HT-29 (cell line): ENCODE measurements at places on chromosomes 3 and 15.
A peak's percentile ranks its signal among the peaks of the same experiment; 100 is the strongest.

- no peak for DNase-seq
These were observed 469.6 kb downstream of the RAP2B start for GRCh38 chr3:153631664-153632063.

GRCh38 chr3:167575000-167575600 lies 78.6 kb downstream of the WDR49 start:
- no peak for DNase-seq

GRCh38 chr3:7999384-7999783 lies 502.2 kb upstream of the LMCD1 start:
- no peak for DNase-seq

DNA sequence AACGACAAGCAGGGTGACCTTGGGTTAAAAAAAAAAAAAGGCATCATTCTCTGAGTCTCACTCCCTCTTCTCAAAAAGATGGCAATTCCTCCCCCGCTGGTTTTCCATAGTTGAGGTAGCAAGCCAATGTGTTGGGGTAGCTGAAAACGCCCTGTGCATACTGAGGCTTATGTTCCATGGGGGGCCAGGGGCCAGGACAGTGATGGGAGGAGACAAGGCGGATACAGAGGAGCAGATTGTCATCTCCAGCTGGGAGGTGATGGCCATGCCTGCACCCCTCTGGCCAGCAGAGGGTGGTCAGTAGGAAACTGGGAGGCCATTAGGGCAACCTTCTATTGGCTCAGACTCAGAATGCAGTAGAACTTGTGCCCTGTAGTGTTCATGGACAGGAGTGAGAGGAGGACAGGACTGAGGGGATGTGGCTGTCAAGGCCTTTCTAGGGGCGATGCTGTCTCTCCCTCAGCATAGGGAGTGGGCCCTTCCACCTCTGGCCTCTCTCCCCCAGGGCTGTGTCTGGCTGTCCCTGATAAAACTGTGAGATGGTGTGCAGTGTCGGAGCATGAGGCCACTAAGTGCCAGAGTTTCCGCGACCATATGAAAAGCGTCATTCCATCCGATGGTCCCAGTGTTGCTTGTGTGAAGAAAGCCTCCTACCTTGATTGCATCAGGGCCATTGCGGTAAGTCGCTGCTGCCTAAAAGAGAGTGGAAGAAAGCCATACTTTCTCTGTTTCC lies 1.9 kb downstream of the TF start:
- no peak for DNase-seq

GRCh38 chr3:45223889-45224727 lies 2.0 kb downstream of the TMEM158 start:
- DNase-seq, result no peak

- no peak for DNase-seq
These were observed 160.1 kb upstream of the SATB1 start for GRCh38 chr3:18585004-18585968.

GRCh38 chr3:39343076-39343717 lies 13.7 kb downstream of the CCR8 start:
- no peak for DNase-seq

DNA sequence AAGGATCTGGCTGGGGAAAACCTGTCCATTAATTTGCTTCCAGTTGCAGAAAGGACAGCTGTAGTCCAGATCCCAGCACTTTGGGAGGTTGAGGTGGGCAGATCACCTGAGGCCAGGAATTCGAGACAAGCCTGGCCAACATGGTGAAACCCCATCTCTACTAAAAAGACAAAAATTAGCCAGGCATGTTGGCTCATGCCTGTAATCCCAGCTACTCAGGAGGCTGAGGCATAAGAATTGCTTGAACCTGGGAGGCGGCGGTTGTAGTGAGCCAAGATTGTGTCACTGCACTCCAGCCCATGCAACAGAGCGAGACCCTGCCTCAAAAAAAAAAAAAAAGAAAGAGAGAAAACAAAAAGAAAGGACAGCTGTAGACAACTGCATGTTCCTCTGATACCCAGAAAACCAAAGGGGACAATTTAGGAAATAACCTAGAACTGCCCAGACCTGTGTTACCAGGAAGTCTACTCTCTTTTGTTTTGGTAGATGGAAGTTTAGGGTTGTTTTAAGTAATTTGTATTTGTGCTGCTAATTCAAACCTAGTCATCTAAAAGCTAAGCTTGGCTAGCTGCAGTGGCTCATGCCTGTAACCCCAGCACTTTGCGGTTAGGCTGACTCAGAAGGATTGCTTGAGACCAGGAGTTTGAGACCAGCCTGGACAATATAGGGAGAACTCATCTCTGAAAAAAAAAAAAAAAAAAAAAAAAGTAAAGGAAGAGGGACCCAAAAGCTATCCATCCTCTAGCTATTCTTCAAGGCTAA lies 22.7 kb downstream of the EXD1 start:
- DNase-seq, result no peak

DNA sequence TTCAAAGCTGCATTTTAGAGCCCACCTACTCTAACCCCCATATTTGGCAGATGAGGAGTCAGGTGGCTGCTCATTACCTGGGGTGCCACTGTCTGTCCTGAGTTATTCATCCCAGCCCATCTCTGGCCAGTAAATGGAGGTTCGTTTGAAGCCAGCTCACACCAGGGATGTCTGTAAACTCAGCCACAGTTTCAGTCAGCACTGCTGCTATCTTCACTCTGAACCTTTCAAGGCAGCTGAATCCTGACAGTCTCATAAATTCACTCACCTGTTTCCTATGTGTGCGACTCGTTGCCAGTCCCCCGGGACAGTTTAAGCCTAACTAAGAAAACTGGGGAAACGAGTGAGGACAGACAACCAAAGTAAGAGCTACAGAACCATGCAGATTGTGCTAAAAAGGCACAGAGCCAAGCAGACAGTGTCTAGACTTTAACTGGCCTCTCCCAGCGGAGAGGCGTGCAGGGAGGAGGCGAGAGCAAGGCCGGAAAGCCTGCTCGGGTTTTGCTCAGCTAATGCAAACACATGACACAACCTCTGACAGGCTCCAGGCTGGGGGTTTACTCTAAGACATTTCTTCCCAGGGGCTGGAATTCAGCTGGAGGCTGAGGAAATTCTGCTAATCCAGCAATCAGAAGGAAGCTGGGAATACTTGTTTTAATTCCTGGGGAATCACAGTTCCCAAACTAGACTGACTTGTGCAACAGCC lies 12.0 kb downstream of the FSTL1 start:
- no peak for DNase-seq

DNA sequence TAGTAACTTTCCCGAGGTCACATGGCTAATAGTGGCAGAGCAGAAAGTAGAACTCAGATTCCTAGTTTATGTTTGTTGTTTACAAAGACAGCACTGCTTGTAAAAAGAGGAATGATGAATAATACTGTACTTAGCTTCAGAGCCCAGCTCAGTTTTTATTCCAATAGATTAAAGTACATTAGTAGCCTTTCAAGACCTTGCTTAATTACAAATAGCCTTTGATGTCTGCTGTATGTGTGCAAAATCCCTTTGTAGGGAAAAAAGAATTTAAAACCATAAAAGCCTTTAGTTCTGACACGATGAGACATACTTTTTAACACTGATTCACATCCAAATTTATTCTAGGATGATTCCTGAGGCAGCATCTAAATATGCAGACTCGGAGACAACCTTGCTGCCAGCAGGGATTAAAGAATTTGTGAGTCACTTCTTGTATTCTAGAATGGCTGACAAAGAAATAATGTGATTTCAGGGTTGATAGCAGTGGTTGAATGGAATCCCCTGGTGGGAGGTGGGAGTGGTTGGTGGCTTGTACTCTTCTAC lies 324.2 kb upstream of the TGFBR2 start:
- no peak for DNase-seq

DNA sequence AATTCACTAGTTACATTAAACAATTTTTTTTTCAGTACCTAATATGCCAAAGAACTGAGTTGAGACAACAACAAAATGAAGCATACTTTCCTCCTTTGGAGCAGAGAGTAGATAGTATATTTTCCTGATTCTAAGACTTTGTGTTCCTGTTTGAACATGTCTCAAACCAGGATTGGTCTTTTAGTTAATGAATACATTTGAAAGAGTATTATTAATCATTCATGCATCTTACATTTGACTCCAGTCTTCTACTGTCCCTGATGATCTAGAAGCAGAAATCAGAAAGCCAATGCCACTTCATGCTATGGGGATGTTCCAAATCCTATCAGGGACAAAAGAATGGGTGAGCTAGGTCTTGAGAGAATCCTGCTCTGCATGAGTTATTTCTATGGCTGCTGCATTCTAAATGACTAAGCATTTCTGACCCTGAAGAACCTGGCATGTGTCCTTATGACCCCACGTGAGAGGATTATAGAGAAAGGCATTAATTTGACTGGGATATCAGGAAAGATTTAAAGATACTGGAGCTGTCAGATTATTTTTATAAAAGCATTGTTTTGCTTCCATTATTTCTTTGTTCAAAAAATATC lies 32.9 kb upstream of the MBNL1 start:
- DNase-seq, result no peak

- peak; percentile 88 for DNase-seq
These were observed 106.7 kb downstream of the GHSR start for GRCh38 chr3:172341482-172342059.

GRCh38 chr15:74317820-74318375 lies 49.5 kb downstream of the CYP11A1 start:
- DNase-seq, result no peak

- no peak for DNase-seq
These were observed 1026.5 kb upstream of the CFAP20DC start for GRCh38 chr3:60076331-60076730.

GRCh38 chr3:127915115-127915936 lies at the start of gene KBTBD12:
KBTBD12 (plus strand) TSS chr3:127915232; CDS start chr3:127923062, 7,830 bp downstream.
- DNase-seq, result no peak

GRCh38 chr3:62559831-62560445 lies 186.6 kb upstream of the FEZF2 start:
- DNase-seq, result peak; percentile 3

DNA sequence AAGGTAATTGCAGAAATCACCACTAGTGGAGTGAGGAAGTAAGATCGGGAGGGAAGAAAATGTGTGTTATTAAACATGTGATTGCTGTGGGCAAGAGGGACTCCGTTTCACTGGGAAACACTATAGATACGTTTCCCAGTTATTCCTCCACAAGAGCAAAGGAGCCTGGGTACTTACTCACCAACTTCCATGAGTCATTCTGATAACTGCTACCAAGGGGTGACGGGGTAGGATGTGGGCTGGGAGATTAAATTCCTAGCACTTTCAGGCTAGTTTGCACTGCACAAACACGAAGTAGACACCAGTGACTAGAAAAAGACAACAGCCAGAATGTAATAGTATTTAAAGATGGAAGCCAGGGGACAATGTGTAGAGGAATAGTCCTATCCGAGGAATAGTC lies 812.9 kb upstream of the CFAP20DC start:
- no peak for DNase-seq
